ENCODE measurements at places on chromosomes 7 and 10. TPM values are rescaled to one million over a fixed set of nuclear protein-coding genes. Genes with fewer than 3 reads are reported as not detected.

GOLGA7B gene
- not detected for total RNA-seq

CREM gene
- total RNA-seq = 40.6 TPM

GPC2 gene
- 0.18 TPM for total RNA-seq

TAS2R5 gene
- not detected for total RNA-seq

PTPRZ1 gene
- total RNA-seq = not detected

HABP2 gene
- not detected for total RNA-seq

SFTPA1 gene
- total RNA-seq = not detected

MBL2 gene
- not detected for total RNA-seq

PRLHR gene
- total RNA-seq = not detected

MYL10 gene
- total RNA-seq = not detected

NAT16 gene
- not detected for total RNA-seq

SPDYE9 gene
- total RNA-seq = not detected

UNCX gene
- total RNA-seq = not detected

LMOD2 gene
- not detected for total RNA-seq

SLC18A2 gene
- total RNA-seq = not detected

VCL gene
- total RNA-seq = 120 TPM

Data from myometrial cell (primary cell).